ENCODE measurements at places on chromosomes 2 and 18. TPM values are rescaled to one million over a fixed set of nuclear protein-coding genes. Genes with fewer than 3 reads are reported as not detected.
A peak's percentile ranks its signal among the peaks of the same experiment; 100 is the strongest.

Gene HRH4
- total RNA-seq, result 0.20 TPM

Gene FMNL2
- 150 TPM for total RNA-seq

Gene SLC66A3
- total RNA-seq, result 17.9 TPM

DNA sequence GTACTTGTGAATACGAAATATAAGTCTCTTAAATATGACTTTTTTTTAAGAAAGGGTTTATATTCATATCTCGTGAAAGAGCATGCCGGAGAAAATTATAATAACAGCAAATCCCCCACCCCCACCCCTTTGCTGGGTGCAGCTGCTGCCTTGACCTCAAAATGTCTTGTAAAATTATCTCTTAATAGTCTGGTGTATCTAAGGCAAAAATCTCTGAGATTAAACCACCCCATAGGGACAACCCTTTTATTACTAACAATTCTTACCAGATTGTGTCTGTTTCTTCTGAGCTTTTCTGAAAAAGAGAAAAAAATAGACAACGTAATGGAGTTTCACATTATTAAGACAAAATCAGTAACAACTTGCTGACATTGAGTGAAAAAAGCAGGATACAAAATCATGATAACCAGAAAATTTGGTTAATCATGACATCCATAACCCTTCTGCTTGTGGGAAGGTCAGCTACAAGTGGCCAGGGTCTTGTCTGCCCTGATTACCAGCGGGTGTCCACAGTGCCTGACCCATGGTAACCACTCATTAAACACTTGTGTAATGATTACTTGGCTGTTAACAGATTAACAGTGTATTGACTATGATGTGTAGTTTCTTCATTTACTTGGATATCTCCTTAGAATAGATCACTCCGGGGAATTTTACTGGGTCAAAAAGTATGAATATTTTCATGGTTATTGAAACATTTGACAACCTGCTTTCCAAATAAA is 1.5 kb downstream of the STRADB start:
- H3K27me3 ChIP-seq, result no peaks in the 10 kb centered on the region
- H3K4me3 ChIP-seq, result no peak overlapping the region
- no peaks in the 10 kb centered on the region for H3K4me1 ChIP-seq
- no peak for DNase-seq
- H3K36me3 ChIP-seq, result peaks cover 3% of the 10 kb centered on the region

DNA sequence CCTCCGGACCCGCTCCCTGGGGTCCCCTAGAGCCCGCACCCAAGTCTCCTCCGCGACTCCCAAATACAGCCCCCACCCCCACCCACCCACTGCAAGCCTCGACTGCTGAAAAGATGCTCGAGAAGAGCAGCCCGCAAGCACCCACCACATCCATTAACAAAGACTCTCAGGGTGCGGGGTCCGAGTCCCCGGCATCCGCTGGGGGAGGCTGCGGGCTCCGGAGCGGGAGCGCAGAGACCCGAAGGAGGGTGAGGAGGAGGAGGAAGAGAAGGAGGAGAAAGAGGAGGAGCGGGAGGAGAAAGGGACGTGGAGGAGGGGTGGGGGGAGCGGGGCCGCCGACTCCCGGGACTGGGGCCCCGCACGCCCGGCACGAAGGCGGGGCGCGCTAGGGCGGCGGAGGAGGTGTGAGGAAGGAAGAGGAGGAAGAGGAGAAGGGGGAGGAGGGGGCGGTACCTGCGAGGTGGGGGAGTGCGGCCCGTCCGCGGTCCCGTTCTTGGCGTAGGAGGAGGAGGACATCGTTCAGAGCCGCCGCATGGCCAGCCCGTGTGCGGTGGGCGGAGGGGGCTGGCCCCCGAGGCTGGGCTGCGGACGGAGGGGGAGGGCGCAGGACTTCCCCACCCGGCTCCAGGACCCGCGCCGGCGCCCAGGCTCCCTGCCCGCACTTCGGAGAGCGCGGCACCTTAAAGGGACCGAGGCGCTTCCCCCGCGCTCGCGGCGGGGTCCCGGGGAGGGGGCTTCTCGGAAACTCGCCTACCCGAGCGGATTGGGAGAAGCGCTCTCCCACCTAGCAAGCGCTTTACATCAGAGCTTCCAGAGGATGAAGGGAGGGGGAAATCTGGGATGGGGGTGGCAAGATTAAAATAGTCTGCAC is at the start of gene CACNB4:
Gene CACNB4, minus strand, starts transcription at position 549 of the 871 bp plus-strand sequence.
- peak within 1 kb of the TSS; percentile 22 for H3K27ac ChIP-seq
- H3K27me3 ChIP-seq, result peaks cover 21% of the 10 kb centered on the region
- no peaks in the 10 kb centered on the region for H3K36me3 ChIP-seq
- no peak for DNase-seq
- H3K4me1 ChIP-seq, result peaks cover 15% of the 10 kb centered on the region
- peak within 1 kb of the TSS; percentile 69 for H3K4me3 ChIP-seq

- H3K27me3 ChIP-seq, result no peaks in the 10 kb centered on the region
- no peaks in the 10 kb centered on the region for H3K36me3 ChIP-seq
- DNase-seq, result no peak
Measured at GRCh38 chr2:168320267-168320666, 72.9 kb upstream of the STK39 start.

DNA sequence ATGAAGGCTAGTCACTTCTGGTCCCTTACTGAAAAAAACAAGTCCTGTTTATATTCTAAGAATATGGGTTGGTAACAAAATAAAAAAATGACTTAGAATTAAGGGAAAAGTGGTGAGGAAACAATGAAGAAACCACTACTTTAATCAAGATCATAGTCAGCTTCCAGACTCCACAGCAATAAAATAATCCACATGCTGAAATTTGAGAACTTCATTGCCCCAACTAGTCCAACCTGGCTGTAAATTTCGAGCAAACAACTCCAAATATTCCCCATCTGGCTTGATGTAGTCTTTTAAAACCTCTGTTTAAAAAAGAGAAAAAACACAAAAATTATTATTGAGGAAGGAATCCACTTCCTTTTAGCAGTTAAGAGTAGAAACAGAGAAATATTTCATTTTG is 32.5 kb downstream of the METTL4 start:
- H3K27me3 ChIP-seq, result no peaks in the 10 kb centered on the region
- DNase-seq, result no peak
- no peak overlapping the region for H3K4me3 ChIP-seq
- no peaks in the 10 kb centered on the region for H3K4me1 ChIP-seq

All from spinal cord (tissue), 10 donors.